Adrenal gland (tissue), 19 donors: ENCODE measurements at places on chromosomes 5 and 9. TPM values are rescaled to one million over a fixed set of nuclear protein-coding genes. Genes with fewer than 3 reads are reported as not detected.

Gene GRM6
- total RNA-seq = not detected

Gene LRRTM2
- total RNA-seq = not detected

Gene CARTPT
- total RNA-seq = 75.4 TPM

Gene NPR3
- 156 TPM for total RNA-seq

Gene ANKRA2
- 33.3 TPM for total RNA-seq

Gene PGM5
- total RNA-seq = 186 TPM

Gene PTGES
- 1.1 TPM for total RNA-seq

Gene ROR2
- 5.5 TPM for total RNA-seq

Gene VLDLR
- total RNA-seq = 7.7 TPM

Gene ST6GALNAC4
- 25.9 TPM for total RNA-seq

Gene TNFSF8
- 0.44 TPM for total RNA-seq

Gene MAPK9
- total RNA-seq = 19.4 TPM

Gene GBGT1
- total RNA-seq = 49.3 TPM

Gene TENT4A
- total RNA-seq = 13.3 TPM

Gene SLC34A1
- not detected for total RNA-seq

Gene LRRC26
- total RNA-seq = not detected

Gene RNF183
- total RNA-seq = not detected

Gene DMRTA1
- total RNA-seq = 0.24 TPM

- no peak overlapping the region for H3K27ac ChIP-seq
- no peak for DNase-seq
- H3K4me1 ChIP-seq = no peaks in the 10 kb centered on the region
These were observed 18.1 kb downstream of the C6 start for GRCh38 chr5:41195228-41195627.

DNA sequence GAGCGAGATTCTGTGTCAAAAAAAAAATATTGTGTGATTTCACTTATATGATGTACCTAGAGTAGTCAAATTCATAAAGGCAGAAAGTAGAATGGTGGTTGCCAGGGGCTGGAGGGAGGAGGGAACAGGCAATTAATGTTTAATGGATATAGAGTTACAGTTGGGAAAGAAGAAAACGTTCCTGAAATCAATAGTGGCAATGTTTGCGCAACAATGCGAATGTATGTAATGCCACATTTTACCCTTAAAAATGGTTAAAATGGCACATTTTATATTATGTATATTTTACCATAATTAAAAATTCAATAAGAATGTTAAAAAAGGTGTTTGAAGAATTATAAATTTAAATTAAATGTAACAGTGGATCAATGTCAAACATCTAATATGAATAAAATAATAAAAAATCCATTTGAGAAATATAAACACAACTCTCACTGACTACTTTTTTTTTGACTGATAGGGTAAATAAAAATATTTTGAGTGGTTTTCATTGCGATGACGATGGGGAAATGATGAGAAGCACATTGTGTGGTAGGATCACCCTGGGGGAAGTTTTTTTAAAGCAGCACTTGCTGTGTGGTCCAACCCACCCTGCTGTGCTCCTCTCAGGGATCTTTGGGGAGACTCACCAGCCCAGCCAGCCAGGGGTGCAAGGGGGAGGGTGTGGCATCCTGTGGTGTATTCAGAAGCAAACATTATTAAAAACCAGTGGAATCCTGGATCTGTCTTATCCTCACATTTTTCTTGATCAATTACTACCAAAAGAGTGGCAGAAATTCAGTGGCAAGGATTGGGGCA lies 4.3 kb downstream of the FYB1 start:
- H3K4me3 ChIP-seq = no peak overlapping the region
- H3K4me1 ChIP-seq = no peaks in the 10 kb centered on the region
- DNase-seq = no peak
- H3K27ac ChIP-seq = no peak overlapping the region
- no peaks in the 10 kb centered on the region for H3K27me3 ChIP-seq

DNA sequence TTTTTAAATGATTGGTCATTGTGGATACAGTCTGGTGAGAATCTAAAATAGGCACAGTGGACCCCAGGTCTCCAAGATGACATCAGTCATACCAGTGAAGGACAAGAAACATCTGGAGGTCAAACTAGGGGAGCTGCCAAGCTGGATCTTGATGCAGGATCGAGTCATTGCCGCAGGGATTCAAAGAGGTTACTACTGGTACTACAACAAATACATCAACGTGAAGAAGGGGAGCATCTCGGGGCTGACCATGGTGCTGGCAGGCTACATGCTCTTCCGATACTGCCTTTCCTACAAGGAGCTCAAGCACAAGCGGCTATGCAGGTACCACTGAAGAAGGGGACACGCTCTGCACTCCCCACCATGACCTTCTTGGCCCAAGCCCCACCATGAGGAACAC lies 20.9 kb downstream of the FOXB2 start:
- H3K27ac ChIP-seq = no peak overlapping the region
- DNase-seq = no peak
- no peaks in the 10 kb centered on the region for H3K4me1 ChIP-seq
- no peaks in the 10 kb centered on the region for H3K36me3 ChIP-seq
- H3K27me3 ChIP-seq = no peaks in the 10 kb centered on the region

DNA sequence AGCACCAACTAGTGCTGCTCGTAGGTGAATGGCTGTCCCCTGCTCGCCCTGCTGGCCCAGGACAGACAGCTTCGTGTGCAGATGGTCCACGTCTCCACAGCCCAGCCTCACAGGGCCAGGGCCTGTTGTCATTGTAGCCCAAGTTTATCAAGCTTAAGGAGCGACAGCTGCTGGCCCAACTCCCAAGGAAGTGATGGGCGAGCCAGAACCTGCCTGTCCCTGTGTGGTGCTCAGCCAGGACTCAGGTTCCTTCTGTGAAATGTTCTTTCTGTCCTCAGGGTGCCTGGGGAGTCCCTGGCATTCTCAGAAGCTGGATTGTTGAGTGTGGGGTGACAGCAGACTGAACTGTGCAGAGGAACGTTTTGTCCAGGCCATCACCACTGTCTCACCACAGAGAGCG lies 16.4 kb downstream of the TRIP13 start:
- DNase-seq = no peak
- H3K27me3 ChIP-seq = no peaks in the 10 kb centered on the region
- no peaks in the 10 kb centered on the region for H3K36me3 ChIP-seq

DNA sequence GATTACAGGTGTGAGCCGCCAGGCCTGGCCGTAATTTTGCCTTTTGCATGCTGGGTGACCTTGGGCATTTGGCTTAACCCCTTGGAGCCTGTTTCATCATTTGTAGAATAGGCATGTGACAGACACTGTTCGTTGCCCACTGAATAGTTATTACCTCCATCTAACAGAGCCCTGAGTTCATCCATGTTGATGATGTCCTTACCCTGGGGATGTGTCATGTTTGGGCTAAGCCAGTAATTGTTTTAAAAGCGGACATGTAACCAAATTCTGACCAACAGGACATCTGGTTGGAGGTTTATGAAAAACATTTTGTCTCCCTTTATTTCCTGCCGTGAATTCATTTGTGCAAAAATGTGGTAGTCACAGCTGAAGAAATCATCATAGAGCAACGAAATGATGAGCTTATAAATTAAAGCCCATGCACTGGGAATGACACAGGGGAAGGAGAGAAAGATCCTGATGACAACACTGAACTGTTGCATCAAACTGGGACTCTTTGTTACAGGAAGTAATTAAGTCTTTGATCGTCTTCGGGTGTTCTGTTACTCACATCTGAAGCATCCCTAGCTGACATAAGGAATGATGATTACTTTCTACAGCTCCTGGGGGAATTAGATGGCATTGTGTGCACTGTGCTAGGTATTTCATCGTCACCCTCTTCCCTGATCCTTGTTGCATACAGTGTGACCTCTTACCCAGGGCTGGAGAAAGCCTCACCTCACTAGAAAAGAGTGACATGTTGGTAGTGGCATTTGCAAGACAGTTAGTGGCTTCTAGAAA lies 117.8 kb downstream of the FGF18 start:
- no peaks in the 10 kb centered on the region for H3K4me1 ChIP-seq
- no peak overlapping the region for H3K27ac ChIP-seq
- DNase-seq = no peak
- H3K4me3 ChIP-seq = no peak overlapping the region
- H3K27me3 ChIP-seq = peaks cover 6% of the 10 kb centered on the region

DNA sequence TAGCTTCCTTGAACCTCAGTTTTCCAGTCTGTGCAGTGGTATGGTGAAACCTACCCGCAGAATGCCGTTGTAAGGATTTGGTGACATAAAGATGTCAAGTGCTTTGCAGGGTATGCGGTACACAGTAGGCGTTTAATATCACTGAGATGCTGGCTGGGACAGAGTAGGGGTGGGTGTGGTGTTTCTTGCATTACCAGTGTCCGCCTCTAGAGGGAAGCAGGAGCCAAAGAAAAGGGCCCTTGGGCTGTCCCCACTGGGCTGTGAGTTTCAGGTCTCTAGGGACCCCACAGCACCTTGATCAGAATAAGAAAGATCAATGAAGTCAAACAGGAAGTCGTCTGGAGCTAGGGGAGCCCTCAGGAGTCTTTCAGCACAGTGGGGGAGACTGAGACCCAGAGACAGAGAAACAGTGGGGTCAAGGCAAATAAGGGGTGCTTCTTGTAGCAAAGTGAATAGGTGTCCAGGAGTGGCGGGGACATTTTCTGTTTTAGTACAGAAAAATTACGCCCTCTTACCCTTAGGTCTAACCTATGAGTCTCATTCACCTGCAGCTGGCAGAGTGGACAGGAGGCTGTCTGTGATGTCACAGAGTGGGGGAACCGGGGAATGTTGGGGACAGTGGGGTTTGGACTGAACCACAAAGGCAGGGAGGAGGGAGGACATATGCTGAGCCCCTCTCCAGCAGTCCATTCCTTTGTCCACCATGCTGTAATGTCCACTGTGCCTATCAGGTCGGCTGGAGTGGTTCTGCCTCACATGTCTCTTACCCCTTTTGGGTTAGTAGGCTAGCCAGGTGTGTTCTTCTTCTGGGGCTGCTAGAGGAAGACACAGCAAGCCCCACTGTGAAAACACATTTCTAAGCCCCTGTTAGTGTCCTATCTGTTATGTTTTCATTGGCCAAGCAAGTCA lies 4.7 kb upstream of the TEX53 start:
- H3K27ac ChIP-seq = no peak overlapping the region

DNA sequence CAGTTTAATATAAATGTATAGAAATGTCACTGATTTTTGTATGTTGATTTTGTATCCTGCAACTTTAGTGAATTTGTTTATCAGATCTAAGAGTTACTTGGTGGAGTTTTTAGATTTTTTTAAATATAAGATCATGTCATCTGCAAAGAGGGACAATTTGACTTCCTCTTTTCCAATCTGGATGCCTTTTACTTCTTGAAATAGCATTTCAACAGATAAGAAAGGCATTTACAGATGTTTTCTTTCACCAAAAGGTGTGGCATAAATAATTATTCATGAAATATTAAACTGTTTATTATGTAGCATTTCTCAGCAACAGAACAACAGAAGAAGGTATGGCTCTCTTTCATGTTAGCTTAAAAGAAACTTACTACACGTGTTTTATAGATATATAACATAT lies 34.9 kb upstream of the NIPBL start:
- H3K27me3 ChIP-seq = no peaks in the 10 kb centered on the region
- no peak overlapping the region for H3K27ac ChIP-seq
- no peak for DNase-seq
- no peaks in the 10 kb centered on the region for H3K4me1 ChIP-seq
- H3K4me3 ChIP-seq = no peak overlapping the region

- H3K27me3 ChIP-seq = peaks cover 15% of the 10 kb centered on the region
- no peaks in the 10 kb centered on the region for H3K36me3 ChIP-seq
- peak; percentile 22 for DNase-seq
- H3K4me1 ChIP-seq = no peaks in the 10 kb centered on the region
- H3K4me3 ChIP-seq = no peak overlapping the region
- H3K27ac ChIP-seq = no peak overlapping the region
These were observed 457.0 kb upstream of the KLF4 start for GRCh38 chr9:107946364-107947141.

- no peaks in the 10 kb centered on the region for H3K27me3 ChIP-seq
- DNase-seq = no peak
- H3K4me1 ChIP-seq = no peaks in the 10 kb centered on the region
- no peaks in the 10 kb centered on the region for H3K36me3 ChIP-seq
- no peak overlapping the region for H3K27ac ChIP-seq
- no peak overlapping the region for H3K4me3 ChIP-seq
These were observed 331.9 kb upstream of the RFX3 start for GRCh38 chr9:3857673-3858072.

GRCh38 chr5:83376461-83376860 lies 95.1 kb upstream of the VCAN start:
- H3K27me3 ChIP-seq = no peaks in the 10 kb centered on the region
- no peak overlapping the region for H3K4me3 ChIP-seq
- no peak overlapping the region for H3K27ac ChIP-seq

DNA sequence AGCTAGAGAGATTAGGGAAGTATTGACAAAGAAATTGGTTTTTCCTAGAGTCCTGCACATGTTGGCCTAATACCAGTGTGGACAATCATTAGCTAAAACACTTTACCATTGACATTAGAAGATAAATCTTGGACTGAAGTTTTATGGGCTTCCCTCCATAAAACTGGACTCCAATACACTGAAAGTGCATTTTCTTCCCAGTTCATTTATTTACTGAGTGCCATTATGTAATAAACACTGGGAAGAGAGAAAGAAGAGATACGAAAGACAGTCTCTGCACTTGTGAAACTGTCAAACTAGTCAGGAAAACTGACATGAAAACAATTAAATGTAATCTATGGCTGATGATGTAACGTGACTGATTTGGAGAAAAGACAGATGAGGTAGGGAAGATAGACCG lies 539.3 kb downstream of the ZNF608 start:
- no peaks in the 10 kb centered on the region for H3K27me3 ChIP-seq
- no peak overlapping the region for H3K4me3 ChIP-seq
- H3K4me1 ChIP-seq = no peaks in the 10 kb centered on the region

DNA sequence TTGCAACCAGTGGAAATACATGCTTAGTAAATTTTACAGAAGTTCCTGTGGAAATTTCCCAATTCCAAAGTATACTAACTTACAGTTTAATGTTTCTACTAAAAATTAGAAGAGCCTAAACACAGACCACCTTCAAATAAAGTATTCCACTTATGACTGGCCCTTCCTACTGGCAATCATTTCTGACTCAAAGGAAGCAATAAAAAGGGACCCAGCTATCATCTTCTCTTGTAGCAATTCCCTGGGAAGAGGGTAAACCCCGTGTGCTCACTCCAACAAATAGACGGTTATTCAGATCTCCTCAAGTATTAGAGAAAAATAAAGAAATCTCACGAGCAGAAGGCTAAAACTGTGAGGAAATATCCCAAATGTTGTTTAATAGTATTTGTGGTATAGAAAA lies 43.3 kb downstream of the GOLPH3 start:
- no peaks in the 10 kb centered on the region for H3K36me3 ChIP-seq
- DNase-seq = no peak
- no peak overlapping the region for H3K4me3 ChIP-seq
- H3K27ac ChIP-seq = no peak overlapping the region
- no peaks in the 10 kb centered on the region for H3K27me3 ChIP-seq

GRCh38 chr9:114308361-114308950 lies 14.4 kb upstream of the ORM1 start:
- H3K4me3 ChIP-seq = no peak overlapping the region
- H3K36me3 ChIP-seq = no peaks in the 10 kb centered on the region
- DNase-seq = peak; percentile 6
- no peaks in the 10 kb centered on the region for H3K27me3 ChIP-seq
- H3K27ac ChIP-seq = no peak overlapping the region

GRCh38 chr9:93896496-93897033 lies 58.6 kb downstream of the BARX1 start:
- no peaks in the 10 kb centered on the region for H3K36me3 ChIP-seq
- no peak for DNase-seq
- H3K27me3 ChIP-seq = no peaks in the 10 kb centered on the region
- H3K4me3 ChIP-seq = no peak overlapping the region
- no peaks in the 10 kb centered on the region for H3K4me1 ChIP-seq
- no peak overlapping the region for H3K27ac ChIP-seq

- no peak overlapping the region for H3K4me3 ChIP-seq
- H3K4me1 ChIP-seq = no peaks in the 10 kb centered on the region
- DNase-seq = no peak
- no peaks in the 10 kb centered on the region for H3K36me3 ChIP-seq
- H3K27ac ChIP-seq = no peak overlapping the region
- H3K27me3 ChIP-seq = no peaks in the 10 kb centered on the region
These were observed 240.5 kb upstream of the TUT7 start for GRCh38 chr9:86594724-86595123.
